ENCODE measurements at places on chromosomes 7 and 10.
A peak's percentile ranks its signal among the peaks of the same experiment; 100 is the strongest.

DNA sequence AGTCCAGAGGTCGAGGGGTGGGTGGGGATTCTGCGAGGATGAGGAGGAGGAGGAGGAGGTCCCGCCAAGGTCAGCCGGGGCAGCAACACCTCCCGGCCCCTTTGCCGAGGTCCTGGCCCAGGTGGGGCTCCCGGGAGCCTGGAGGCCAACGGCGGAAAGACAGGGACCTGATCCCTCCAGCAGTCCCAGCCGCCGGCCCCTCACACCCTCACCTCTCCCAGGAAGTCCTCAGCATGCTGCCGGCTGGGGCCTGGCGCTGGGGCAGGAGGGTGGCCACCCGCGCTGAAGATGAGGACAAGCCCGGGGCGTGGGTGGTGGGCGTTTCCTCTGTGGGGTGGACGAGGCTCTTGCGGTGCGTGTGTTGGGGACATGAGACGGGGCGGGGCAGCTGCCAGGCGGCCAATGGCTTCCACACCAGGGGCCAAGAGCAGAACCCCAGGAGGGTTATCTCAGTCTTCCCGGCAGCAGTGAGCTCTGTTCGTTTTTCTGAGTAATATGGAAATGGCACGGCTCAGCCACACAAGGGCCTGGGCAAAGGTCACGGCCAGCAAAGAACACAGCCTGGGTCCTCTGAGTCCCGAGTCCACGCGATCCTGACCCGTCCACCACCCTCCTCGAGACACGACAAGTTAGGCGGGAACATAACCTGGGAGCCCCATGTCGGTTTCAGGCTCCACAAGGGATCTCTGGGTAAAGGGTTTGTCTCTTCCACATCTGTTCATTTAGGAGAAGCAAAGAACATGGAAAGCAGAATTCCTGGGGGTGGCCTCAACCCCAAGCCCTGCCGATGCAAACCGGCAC, 82.9 kb upstream of the PDGFA start:
- DNase-seq = no peak

DNA sequence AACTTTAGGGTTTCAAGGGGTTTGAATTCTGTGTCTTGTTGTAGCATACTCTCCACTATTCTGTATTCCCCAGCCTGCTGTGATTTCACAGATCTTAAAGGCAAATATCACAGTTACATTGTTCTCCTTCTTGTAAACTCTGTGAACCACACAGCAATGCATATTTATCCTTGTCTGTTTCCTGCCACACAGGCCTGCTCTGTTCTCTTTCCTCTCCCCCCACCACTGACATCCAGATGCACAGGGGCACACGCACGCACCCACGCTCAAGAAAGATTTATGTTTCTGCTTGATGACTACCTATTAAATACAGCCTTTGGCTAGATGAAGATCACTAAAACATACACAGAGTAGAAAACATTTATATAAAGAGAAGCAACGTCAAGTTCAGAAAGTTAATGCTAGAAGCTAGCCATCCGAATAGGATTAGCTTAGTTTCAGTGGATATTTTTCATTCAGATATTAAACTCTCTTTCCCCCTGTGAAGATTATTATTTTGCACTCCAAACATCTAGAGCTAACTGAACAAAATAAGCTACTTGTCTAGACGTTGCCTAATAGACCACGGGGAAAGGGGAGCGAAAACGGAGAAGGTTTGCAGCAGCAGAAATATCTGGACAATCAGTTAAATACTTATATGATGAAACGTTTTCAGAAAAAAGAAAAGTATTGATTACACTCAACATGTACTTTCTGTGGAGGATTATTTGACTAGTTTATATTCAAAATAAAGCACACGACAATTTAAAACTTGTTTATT, 193.1 kb upstream of the SEMA3C start:
- DNase-seq = peak; percentile 11

DNA sequence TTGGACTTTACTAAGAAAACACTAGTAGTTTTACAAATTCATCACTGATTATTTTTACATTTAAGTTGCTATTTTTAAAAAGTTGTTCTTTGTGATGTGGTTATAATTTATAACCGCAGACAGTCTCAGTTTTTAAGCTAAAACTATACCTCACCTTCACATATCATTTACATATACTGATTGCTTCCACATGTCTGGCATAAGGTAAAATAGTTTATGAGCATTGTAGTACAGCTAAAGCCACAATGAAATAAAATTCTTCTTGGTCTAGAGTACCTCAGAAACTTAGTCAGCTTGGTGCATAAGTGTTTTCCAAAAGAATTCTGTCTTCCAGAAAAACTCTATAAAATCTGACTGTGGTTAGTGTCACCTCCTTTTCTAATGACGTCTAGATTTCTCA, 13.0 kb downstream of the SEMA3A start:
- no peak for DNase-seq

DNA sequence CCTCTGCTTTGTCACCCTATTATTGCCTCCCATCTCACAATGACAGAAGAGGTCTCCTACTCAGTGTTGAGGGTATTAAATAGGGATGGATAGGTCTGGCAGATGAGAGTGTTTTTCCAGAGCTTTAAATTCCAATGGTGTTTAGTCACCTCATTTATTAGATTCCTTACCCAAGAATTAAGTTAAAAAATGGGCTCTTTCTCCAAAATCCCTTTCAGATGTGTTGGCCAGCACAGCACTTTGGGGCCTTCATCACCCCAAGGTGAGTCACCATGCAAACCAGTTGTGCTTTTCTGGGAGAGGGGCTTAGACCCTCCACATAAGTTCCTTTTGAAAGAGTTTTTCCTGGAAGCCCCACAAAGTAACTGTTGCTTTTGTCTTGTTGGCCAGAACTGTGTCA, 78.4 kb downstream of the CYP26A1 start:
- DNase-seq = peak; percentile 72

- no peak for DNase-seq
These were observed 14.3 kb downstream of the PTPRN2 start for GRCh38 chr7:158573310-158573709.

DNA sequence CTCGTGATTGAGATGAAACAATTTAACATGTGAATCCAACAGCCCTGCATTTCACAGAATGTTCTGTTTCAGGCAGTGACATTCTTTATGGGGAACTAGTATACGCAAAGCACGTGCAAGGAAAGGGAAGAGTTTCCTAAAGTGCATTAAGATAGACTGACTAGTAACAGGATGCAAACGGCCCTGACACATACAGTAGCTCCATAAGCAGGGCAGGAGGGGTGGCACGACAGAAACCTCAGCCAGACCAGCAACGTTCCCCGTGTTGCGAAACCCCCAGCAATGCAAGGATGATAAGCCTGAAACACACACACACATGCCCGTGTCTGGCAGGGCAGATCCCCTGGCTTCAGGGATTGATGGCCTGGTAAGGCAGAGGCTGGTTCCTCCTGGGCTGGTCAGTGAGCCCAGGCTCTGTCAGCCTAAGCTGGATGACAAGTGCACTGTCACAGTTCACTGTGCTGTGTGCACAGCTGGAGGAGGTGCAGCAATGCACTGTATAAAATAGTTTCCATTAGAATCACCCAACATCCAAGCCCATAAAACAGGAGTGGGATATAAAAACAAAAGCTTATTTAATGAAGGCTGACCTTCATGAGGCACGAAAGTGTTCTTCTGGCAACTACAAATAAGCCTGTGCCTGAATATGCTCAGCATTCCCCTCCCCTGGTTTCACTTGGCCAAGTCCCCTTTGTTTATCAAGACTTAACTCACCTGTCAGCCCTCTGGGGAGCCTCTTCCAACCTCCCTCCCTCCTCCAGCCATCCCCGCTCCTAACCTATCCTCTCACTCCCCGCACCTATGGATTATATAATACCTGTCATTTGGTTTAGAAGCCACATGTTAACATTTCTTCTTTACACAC, 88.8 kb downstream of the GSAP start:
- peak; percentile 54 for DNase-seq

DNA sequence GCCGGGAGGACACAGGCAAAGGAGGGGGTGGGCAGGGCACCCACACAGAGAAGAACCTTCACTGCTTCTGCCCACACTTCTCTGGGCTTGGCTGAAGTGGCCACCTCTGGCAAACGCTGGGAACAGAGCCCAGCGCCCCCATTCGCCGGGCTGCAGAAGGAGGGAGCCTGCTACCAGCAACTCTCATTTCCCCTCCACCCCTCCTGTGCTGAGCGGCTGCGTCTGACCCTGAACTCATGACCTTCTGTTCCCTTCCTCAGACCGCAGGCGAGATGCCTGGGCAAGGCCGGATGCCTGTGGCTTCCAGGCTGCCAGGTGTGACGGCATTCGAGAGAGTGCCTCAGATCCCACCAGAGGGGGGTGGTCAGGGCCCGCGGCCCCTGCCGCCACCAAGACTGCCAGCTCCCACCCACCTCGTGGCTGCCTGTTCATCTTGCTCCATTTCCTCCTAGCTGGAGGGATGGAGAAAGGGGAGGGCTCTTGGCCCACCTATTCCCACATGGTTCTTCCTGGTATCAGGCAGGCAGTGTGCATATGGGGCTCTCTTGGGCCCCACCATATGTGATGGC, 19.8 kb downstream of the DNAJB12 start:
- no peak for DNase-seq

- DNase-seq = no peak
These were observed 67.5 kb downstream of the ATXN7L1 start for GRCh38 chr7:105808703-105809590.

DNA sequence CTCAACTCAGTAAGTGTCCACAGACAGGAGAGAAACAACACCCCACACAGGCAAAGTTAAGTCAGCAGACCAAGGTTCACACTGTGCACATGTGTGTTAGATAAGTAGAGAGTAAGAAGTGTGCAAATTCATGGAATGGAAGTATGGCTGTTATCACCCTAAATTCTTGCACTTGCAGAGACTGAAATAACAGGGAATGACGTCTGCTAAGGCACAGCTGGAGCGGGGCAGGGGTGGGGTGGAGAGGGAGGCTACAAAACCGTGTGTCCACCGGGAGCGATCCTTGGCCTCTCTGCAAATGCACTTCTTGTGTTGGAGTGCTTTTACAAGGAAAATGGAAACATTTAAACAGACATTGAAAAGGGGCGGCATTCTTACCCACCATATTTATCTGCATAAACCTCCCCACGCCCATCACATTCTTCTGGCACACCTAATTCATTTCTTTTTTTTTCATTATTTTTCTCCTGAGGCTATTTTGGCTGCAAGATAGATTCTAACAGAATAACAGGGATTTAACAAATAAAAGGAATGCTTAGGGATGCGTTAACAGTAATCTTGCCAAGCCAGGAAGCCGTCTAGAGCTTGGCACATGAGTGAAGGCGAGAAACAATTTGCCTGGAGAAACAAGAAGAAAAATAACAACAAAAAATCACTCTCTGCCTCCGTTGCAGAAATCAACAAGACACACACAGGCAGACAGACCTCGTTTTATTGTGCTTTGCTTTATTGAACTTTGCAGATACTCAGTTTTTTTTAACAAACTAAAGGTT, 30.1 kb downstream of the TNS3 start:
- DNase-seq = no peak

DNA sequence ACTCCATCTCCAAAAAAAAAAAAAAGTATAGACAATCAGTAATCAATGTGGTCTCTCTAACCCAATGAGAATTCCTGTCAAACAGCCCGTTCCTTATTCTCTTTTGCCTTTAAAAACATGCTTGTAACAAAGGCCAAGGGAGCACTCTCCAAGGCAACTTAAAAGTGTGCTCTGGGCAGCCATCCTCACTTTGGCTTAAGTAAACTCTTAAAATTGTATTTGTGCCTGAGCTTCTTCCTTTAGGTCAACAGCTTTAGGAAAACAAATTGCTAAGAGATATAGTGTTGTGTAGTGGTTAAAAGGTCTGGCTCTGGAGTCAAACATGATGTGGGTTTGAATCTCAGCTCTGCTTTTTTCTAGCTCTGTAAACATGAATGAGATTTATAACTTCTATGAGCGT, 13.9 kb upstream of the EPC1 start:
- no peak for DNase-seq

DNA sequence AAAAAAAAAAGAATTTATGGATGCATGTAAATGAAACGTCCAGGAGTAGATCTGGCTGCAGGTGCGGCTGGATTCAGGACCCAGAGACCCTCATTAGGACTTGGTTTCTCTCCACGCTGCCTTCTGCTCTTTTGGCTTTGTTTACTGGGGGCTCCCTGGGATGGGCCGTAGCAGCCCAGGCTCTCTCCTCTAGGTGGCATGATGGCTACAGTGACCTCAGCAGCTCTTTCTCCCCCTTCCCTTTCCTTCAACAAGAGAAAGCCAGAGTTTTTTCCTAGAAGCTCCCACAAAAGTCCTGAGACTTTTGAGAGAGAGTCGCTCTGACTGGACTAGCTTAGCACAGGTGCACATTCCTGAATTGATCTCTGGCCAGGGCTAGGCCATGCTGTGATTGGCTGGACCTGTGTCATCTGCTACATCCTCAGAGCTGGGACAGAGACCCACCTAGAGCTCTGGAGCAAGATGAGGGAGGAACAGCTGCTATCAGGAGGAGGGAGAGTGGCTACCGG, 67.8 kb upstream of the PDCD4 start:
- DNase-seq = peak; percentile 81

DNA sequence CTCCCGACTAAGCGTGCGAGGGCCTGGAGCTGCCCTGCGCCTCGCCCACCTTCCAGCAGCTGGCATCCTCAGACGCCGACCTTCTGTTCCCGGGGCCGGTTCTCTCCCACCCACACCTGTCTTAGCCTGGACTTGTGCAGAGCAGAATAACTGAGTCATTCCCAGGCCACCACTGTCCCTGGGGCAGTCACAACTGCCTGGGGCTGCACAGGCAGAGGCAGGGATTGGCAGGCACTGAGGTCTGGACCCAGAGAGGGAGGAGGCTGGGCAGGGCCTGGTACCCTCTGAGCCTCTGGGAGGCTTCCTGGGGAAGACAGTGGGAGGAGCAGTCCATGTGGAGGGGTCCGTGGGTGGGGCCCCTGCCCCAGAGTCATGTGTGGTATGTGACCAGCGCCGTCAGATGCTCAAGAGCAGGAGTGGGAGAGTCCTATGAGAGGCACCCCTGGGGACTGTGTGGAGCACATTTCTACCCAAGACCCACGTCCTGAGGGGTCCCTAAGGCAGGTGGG, 74.3 kb downstream of the NKX6-2 start:
- DNase-seq = no peak

DNA sequence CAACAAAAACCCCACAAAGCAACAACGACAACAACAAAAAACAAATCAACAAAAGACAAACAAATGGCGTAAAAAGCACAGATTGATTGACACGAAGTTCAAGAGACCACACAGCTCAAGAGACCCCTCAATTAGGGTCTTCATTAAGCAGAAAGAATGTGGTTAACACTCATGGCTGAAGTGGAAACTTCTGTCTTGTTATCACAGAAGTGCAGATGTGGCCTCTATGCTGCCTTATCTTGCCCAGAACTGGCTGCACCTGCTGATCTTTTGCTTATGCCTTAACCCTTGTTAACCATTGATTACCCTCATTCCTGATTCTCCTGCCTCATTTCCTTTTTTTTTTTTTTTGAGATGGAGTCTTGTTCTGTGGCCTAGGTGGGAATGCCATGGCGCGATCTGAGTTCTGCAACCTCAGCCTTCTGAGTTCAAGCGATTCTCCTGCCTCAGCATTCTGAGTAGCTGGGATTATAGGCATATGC, 3.5 kb upstream of the DAGLB start:
- no peak for DNase-seq

- DNase-seq = no peak
These were observed 34.8 kb downstream of the SKIDA1 start for GRCh38 chr10:21490711-21491105.

Measured in mesendoderm (in vitro differentiated cells).